Cardiac muscle cell (in vitro differentiated cells and primary cell): ENCODE measurements at places on chromosomes 7 and 10.

- no peak for DNase-seq
These were observed 114.1 kb downstream of the EMX2 start for GRCh38 chr10:117656385-117657367.

- DNase-seq: no peak
These were observed 55.8 kb upstream of the SEMA3C start for GRCh38 chr7:80974396-80975358.

- no peak for DNase-seq
These were observed 657.6 kb downstream of the LRMDA start for GRCh38 chr10:76088980-76089379.

DNA sequence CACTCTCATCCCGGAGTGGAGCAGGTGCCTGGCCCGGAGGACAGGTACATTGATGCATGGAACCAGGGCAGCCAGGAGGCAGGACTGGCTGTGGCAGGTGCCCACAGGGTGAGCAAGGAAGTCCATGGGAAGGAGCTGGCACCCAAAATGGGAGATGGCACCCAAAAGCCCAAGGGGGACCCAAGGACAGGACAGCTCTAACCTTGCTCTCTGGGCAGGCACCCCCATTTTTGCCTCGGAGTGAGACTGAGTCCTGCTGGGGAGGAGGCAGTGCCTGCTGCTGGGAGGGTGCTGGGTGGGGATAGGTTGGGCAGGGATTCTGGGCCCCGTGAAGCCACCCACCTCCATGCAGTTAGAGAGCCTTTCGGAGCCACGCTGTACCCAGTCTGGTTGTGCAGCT lies 234.5 kb downstream of the TCERG1L start:
- no peak for DNase-seq

DNA sequence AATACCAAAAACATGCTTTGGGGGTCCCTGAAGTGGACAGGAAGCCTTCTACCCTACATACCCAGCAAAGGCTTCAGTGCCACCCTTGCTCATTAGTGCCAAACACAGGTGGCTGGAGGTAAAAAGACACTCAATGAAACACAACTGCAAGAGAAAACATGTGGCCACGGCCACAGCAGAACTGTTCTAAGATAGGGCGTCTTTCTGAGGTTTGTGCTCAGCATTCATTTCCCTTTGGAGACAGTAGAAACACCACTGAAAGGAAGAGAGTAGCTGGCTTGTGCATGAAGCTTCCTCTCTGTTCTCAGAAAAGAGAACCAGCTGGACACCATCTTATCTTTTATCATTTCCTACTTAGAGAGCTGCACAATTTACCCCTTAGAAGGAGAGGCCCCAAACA lies 143.0 kb downstream of the PLXNA4 start:
- DNase-seq: no peak
